ENCODE measurements at places on chromosomes 5 and 9.

DNA sequence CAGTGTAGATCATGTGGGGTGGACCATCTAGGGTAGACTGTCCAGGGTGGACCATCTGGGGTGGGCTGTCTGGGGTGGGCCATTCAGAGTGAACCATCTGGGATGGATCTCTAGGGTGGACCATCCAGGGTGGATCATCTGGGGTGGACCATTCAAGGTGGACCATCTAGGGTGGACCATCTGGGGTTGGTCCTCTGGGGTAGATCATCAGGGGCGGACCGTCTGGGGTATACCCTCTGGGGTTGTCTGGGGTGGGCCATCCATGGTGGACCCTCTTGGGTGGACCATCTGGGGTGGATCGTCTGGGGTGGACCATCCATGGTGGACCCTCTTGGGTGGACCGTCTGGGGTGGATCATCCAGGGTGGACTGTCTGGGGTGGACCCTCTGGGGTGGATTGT, 64.3 kb downstream of the KCNT1 start:
- DNase-seq = no peak

- DNase-seq = no peak
Observed at GRCh38 chr9:71638627-71639026, 129.7 kb downstream of the CEMIP2 start.

- no peak for DNase-seq
Observed at GRCh38 chr5:54932789-54933188, 52.6 kb downstream of the ESM1 start.

DNA sequence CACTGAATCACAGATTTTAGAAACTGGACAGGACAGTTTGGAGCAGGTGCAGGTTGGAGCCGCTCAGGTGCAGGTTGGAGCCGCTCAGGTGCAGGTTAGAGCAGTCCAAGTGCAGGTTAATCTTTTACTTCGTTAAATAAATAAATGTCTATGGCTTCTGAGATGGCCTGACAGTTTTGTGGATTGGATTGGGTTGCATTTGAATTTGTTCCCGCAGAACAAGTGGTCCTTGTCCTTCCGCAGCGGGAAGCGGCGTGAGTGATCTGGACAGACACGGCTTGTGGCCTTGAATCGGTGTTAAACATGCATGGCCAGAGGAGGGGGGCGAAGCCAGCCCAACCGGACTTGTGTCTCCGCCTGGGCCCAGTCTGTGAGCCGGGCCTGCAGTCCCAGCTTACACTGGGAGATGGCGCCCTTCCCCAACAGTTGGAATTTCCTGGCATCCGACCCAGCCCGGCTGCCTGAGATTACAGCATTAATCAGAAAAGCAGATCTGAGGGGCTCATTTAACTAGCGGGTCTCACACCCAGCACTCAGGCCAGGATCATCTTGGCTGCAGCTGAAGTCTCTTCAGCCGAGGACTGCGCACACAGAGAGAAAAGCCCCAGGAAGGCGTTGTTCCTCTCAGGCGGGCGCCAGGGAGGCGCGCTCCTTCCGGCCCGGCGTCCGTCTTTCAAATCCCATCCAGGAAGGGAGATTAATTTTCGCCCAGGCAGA, 1.5 kb upstream of the OLFM1 start:
- peak; percentile 65 for DNase-seq

- DNase-seq = peak; percentile 49
Observed at GRCh38 chr5:119285070-119285916, 70.5 kb upstream of the TNFAIP8 start.

DNA sequence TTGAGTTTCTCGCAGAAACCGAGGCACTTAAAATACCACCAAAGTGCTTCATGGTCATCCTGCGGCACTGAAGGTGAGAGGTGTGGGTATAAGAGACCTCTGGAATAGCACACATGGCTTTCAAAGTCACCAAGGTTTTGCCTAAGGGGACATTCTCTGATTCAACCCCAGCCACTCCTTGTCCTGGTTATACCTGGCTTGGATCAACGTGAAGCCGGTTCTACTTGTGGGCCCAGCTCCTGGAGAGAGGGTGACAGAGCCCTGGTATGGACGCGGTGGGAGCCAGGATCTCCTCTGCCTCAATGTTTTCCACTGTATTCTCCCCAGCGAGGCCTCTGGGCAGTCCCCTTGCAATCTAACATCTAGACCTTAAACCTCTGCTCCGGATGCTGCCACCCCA, 132.0 kb downstream of the FSTL4 start:
- DNase-seq = no peak

Measured in kidney tubule cell (primary cell).